Spleen (tissue), 13 donors: ENCODE measurements at places on chromosomes 1 and 21. TPM values are rescaled to one million over a fixed set of nuclear protein-coding genes. Genes with fewer than 3 reads are reported as not detected.

DNA sequence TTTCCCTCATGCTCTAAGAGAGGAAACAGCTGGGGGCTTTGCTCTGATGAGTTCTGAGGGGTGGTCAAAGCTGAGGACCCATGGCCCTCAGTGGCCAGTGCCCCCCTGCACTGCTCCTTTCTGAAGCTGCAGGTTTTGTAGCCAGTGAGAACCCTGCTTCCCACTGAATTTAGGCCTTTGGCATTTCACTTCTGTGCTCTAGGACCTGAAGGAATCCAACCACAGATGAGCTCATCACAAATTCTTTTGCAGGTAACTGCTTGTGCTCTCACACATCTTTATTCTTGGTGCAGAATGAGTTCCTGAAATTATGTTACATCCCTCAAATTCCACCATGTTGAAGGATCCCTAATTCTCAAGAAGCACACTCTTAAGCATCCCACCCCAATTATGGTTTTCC lies 248.7 kb upstream of the IRF2BP2 start:
- no peak for DNase-seq

DNA sequence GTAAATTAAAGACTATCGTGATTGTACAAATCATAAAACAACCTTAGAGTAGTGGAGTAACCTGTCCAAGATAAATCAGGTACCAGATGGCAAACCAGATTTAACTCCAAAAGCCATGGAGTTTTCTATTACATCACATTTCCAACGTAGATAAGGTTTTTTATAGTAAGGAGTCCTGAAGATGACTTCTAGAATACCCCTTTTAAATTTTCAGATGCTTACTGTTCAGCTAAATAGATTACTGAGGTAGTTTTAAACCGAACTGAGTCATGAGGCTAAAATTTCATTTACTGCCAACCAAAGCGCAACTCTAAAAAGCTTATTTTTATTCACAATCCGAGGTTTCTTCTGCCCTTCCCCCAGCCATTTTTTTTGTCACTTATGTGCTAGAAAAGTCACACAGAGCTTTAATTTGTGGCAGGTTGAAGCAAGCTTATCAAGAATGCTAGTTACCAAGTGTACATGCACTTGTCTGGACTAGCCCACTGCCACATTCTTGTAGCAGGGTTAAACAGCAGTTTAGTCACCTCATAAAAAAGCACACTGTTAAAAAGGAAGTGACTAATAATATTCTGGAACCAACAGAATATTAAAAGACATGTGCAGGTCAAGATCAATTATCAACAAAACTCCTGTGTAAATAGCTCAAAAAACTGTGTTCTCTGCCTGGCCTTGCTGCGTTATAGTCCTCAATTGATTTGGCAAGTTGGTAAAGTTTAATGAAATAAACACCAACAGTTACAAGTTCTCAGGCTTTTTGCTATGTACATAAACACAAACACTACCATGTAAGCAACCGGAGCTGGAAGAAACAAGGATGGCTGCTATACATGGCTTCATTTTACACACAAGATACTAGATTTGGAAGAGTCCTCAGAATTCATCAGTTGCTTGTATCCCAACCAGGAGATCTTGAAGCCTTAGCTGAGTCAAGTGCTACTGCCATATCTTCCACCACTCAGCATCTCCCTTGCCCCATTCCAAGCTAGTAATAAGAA lies 180.3 kb upstream of the DMRTA2 start:
- no peak for DNase-seq

DNA sequence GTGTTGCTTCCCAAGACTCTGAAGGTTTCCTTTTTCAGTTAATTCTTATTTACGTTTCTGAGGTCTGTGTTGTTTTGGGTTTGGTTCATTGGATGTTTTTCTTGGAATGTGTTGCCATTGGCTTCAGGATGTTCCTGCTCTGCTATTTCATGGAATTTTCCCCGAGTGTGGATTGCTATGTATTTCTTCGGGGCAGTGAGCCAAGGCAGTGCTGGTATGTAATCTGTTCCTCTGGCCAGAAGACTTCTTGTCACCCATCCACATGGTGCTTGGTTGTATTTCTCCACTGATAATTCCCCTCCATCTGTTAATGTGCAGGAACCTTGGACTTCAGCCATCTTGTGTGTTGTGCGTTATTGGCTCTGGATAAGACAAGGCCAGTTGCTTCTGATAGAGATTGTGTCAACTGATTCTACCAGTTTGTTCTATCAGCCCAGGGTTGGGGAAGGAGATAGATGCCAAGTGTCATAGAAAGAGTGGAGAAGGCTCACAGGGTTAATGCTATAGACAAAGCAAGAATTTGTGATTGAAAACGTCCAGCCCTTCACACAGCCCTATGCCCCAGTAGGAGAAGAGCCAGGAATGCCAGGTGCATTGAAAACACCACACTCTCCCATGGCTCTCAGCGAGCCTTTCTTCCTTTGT lies 505.2 kb downstream of the PLPP3 start:
- DNase-seq: no peak

- no peak for DNase-seq
These were observed 6.2 kb upstream of the KCNA10 start for GRCh38 chr1:110525249-110525595.

The TDRD5 gene
- not detected for total RNA-seq

The KISS1 gene
- not detected for total RNA-seq

The LENEP gene
- not detected for total RNA-seq

The CACNA1S gene
- total RNA-seq: not detected
